Umbilical cord (tissue), 2 donors: ENCODE measurements at places on chromosomes 7 and 10.

GRCh38 chr7:30848121-30848855 is 63.4 kb upstream of the AQP1 start:
- DNase-seq: no peak

DNA sequence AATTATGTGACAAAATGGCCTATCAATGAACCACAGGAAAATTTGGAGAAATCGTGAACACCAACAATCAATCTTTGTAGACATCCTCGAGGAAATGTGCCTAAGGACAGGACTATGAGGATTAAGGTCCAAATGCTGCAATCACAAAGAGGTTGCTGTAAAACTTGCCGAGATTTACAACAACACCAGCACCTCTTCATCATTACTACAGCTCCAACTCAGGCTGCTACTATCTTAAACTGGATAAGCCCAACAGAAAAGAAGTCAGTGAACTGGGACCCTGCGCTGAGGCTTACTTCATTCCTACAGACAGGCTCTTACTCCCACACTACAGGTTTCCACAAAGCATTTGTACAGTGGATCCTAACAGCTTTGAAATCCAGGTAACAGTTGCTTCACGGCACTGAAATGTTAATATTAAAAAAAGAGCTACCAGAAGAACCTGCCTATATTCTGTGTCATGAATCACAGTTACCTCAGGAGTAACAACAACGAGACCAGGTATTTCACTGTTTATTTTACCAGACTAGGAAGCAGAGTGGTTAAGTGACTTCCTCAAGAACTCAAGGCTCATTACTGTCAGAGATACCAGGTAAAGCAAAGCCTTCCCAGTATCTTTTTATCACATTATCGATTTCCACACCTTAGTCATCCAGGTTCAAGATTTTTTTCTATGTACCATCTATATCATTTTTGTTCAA is 23.9 kb downstream of the CACUL1 start:
- DNase-seq: no peak

GRCh38 chr10:45403151-45403550 is 29.1 kb downstream of the ALOX5 start:
- no peak for DNase-seq

DNA sequence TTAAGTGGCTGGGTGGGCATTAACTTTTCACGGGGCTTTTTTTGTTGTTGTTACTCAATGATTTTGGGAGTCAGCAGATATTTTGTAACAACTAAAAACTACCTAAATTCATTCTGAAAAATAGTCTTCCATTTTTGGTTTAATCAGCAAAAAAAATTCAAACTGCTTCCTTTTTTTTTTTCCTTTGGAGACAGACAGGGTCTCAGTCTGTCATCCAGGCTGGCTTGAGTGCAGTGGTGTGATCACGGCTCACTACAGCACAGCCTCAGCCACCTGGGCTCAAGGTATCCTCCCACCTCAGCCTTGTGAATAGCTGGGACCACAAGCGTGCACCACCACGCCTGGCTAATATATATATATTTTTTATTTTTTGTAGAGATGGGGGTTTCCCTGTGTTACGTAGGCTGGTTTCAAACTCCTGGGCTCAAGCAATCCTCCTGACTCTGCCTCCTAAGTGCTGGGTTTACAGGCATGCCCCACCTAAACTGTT is 36.5 kb downstream of the SKIDA1 start:
- no peak for DNase-seq

GRCh38 chr10:67603086-67603485 is 92.9 kb downstream of the CTNNA3 start:
- no peak for DNase-seq

DNA sequence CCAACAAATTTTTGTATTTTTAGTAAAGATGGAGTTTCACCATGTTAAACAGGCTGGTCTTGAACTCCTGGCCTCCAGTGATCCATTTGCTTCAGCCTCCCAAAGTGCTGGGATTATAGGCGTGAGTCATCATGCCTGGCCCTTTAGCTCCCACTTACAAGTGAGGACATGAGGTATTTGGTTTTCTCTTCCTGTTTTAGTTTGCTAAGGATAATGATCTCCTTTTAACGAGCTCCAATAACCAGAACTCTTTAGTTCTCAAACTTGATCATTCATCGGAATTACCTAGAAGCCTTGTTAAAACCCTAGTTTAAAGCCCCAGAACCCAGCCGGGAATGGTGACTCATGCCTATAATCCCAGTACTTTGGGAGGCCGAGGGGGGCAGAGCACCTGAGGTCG is 481.4 kb downstream of the TYW1 start:
- peak; percentile 55 for DNase-seq
